ENCODE measurements at places on chromosomes 2 and 18. TPM values are rescaled to one million over a fixed set of nuclear protein-coding genes. Genes with fewer than 3 reads are reported as not detected.

- no peak for DNase-seq
- peaks cover 7% of the 10 kb centered on the region for H3K36me3 ChIP-seq
- no peak overlapping the region for H3K27ac ChIP-seq
- peaks cover 18% of the 10 kb centered on the region for H3K4me1 ChIP-seq
- H3K27me3 ChIP-seq, result no peaks in the 10 kb centered on the region
Measured at GRCh38 chr18:12516049-12516630, 108.4 kb downstream of the PRELID3A start.

- DNase-seq, result no peak
- no peaks in the 10 kb centered on the region for H3K36me3 ChIP-seq
- no peak overlapping the region for H3K27ac ChIP-seq
Measured at GRCh38 chr2:174662859-174663258, 65.3 kb upstream of the WIPF1 start.

DNA sequence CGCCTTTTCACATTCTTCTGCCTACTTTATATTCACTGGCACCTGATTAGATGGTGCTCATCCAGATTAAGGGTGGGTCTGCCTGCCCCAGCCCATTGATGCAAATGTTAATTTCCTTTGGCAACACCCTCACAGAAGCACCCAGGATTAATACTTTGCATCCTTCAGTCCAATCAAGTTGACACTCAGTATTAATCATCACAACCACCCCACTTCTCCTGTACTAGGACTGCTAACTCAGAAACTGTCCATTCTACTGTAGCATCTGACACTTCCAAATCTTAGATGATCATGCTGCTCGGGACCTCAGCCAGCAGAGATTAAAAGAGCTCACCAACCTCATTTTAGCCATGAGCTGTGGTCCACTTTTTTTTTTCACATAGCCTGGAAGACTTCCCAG is 268.5 kb downstream of the SATB2 start:
- H3K27ac ChIP-seq, result no peak overlapping the region
- H3K27me3 ChIP-seq, result peaks cover 4% of the 10 kb centered on the region
- H3K4me3 ChIP-seq, result no peak overlapping the region
- no peak for DNase-seq

DNA sequence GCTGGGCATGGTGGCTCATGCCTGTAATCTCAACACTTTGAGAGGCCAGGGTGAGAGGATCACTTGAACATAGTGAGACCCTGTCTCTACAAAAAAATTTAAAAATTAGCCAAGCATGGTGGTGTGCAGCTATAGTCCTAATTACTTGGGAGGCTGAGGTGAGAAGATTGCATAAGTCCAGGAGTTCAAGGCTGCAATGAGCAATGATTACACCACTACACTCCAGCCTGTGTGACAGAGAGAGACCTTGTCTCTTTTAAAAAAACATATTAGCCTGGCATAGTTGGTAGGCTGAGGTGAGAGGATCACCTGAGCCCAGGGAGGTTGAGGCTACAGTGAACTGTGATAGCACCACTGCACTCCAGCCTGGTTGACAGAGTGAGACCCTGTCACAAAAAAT is 13.7 kb downstream of the TRAPPC8 start:
- no peak overlapping the region for H3K4me3 ChIP-seq
- no peaks in the 10 kb centered on the region for H3K4me1 ChIP-seq

GRCh38 chr2:234643407-234643806 is 146.5 kb upstream of the ARL4C start:
- H3K4me1 ChIP-seq, result peaks cover 5% of the 10 kb centered on the region
- no peak for DNase-seq
- H3K36me3 ChIP-seq, result no peaks in the 10 kb centered on the region
- no peak overlapping the region for H3K4me3 ChIP-seq
- no peak overlapping the region for H3K27ac ChIP-seq

DNA sequence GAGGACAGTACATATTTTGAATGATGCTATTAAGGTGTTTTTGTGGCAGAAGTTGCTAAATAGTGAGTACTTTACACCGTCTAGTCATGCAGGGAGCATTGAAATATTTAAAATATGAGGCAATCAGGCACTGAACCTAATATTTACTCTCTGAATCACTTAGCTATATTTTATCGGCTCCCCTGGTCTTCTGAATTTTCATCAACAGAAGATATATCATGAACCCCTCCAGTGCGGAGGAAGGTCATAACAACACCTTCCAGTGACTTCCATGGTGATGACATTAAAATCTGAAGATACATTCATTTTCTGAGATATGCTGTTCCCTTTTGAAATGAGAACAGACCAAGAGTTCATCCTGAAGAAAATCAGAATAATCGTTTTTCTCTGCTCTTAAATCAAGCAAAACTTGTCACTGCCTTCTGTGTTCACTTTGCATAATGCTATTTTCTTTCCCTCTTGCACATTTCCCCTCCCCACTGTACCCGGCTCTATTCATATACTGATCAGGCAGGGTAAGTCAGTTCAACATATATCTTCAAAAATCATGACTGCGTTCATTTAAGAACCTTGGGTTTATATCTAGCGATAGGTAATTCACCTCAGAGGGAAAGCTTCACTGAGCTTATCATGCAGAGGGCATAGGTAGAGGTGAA is 729.9 kb upstream of the GYPC start:
- H3K36me3 ChIP-seq, result no peaks in the 10 kb centered on the region
- H3K27me3 ChIP-seq, result no peaks in the 10 kb centered on the region
- no peak overlapping the region for H3K27ac ChIP-seq
- no peaks in the 10 kb centered on the region for H3K4me1 ChIP-seq
- no peak for DNase-seq

Gene SFT2D3
- 12.5 TPM for total RNA-seq

- no peak for DNase-seq
- no peak overlapping the region for H3K27ac ChIP-seq
- no peaks in the 10 kb centered on the region for H3K4me1 ChIP-seq
- no peaks in the 10 kb centered on the region for H3K36me3 ChIP-seq
- no peak overlapping the region for H3K4me3 ChIP-seq
- H3K27me3 ChIP-seq, result no peaks in the 10 kb centered on the region
Measured at GRCh38 chr18:39564716-39565115, 1999.1 kb upstream of the CELF4 start.

DNA sequence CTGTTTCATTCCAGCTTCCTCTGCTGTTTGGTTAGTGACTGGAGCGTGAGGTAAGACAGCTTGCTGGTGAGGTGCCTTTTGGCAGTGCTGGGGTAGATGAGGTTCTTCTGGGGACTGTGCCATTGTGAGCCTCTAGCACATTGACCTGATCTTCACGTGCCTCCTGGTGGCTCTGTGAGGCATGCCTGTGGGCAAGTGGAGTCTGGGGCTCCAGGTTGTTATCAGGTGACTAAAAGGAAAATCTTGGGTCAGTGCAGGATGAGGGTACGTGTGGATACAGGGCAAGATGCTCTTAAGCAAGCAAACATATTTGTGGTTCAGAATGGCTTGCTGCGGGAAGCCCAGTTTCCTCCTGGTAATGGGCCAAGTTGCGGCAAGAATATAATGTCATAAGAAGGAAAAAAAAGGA is 75.4 kb downstream of the FHOD3 start:
- H3K27me3 ChIP-seq, result peaks cover 2% of the 10 kb centered on the region
- no peak overlapping the region for H3K27ac ChIP-seq
- no peaks in the 10 kb centered on the region for H3K36me3 ChIP-seq

DNA sequence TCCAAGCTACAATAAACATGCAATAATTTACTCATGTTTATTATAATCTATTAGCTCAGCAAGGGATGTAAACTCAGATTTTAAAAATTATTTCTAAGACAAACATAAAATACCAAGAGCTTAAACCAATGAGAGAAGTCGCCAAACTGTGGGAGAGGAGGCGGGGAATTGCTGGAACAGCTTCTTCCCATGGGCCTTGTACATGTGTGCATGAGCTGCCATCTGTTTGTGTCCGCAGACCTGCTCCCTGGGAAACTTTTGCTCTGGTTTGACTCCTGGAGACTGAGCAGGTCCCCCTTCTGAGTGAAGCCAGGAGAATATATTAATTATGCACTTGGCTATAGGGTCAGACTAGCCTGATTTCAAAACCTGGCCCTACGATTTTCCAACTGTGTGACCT is 655.9 kb upstream of the SOX11 start:
- peaks cover 5% of the 10 kb centered on the region for H3K4me1 ChIP-seq
- no peaks in the 10 kb centered on the region for H3K27me3 ChIP-seq
- no peak overlapping the region for H3K27ac ChIP-seq
- DNase-seq, result no peak
- no peak overlapping the region for H3K4me3 ChIP-seq
- no peaks in the 10 kb centered on the region for H3K36me3 ChIP-seq

Gene GPN1
- total RNA-seq, result 32.5 TPM

DNA sequence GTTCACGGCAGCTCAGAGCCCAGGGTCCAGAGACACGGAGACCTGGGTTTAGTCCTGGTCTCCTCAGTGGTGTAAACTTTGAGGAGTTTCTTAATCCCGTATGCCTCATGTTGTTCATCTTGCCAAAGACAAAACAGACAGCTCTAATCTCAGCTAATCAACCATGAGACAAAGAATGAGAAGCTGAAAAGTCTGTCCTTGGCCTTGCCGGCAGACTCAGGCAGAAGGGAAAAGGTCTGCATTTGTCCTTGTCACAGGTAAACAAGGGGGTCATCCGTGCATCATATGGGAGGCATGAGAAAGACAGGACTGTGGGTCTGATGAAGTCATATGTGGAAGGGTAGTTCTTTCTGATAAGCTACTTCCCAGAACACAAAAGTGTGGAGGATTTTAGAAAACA is 1.8 kb upstream of the ARMC9 start:
- no peak overlapping the region for H3K27ac ChIP-seq
- H3K36me3 ChIP-seq, result peaks cover 3% of the 10 kb centered on the region
- no peak for DNase-seq
- peaks cover 13% of the 10 kb centered on the region for H3K27me3 ChIP-seq
- H3K4me1 ChIP-seq, result peaks cover 17% of the 10 kb centered on the region

DNA sequence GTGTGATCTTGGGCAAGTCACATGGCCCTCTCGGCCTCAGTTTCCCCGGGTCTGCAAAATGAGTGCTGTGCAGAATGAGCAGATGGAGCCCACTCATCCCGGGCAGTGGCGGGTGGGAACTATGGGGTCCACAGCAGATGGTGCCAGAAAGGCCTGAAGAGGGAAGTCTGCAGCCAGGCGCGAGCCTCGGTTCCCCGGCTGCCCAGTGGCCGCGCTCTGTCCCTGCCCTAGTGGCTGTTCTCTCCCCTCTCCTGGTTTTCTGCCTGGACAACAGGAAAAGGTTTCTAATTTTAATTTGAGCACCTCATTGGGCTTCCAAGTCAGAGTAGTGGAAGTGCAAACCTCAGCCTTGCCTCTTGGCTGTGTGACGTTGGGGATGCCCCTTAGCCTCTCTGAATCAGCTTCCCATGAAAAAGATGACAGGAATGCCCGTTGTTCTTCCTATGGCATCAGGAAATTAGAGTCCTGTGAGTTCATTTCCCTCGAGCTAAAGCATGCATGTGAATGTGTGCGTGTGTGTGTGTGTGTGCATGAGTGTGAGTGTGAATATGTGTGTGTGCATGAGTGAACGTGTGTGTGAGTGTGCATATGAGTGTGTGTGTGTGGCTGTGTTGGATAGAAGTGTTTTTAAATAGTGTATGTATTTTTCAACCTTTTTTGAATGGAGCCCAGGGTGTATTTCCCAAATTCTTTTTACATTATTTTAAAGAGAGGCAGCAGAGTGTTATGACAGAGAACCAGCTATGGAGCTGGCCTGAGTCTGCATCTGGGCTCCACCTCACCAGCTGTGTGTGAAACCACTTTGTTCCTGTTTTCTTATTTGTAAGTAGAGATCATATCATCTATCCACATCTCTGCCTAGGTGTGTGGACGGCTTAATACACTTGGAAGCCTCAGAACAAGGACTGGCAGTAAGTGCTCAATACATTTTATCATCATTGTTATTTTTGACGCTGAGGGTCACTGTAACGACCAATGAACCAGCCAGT is 41.3 kb downstream of the RRM2 start:
- no peak overlapping the region for H3K27ac ChIP-seq
- H3K4me1 ChIP-seq, result peaks cover 36% of the 10 kb centered on the region
- H3K27me3 ChIP-seq, result no peaks in the 10 kb centered on the region
- no peak for DNase-seq

DNA sequence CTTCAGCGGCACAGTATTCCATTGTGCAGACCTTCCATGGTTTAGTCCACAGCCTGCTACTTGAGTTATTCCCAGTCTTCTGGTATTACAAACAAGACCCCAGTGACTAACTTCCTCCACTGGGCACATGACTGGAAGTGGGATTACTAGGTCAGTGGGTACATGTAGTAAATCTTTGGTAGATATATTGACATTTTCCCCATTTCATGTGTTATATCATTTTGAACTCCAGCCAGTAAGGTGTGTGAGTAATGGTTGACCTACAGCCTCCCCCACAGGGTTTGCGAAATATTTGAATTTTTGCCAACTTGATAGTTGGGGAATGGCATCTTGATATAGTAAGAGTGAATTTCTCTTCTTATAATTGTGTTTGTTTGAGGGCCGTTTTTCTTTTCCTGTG is 58.8 kb downstream of the RNF144A start:
- no peaks in the 10 kb centered on the region for H3K27me3 ChIP-seq
- H3K4me3 ChIP-seq, result no peak overlapping the region
- peaks cover 24% of the 10 kb centered on the region for H3K36me3 ChIP-seq
- no peak overlapping the region for H3K27ac ChIP-seq
- peaks cover 8% of the 10 kb centered on the region for H3K4me1 ChIP-seq

Gene EPHA4
- total RNA-seq, result 78.3 TPM

Gene LRP2
- total RNA-seq, result 12.7 TPM

Gene AMER3
- 10.9 TPM for total RNA-seq

Gene UCN
- total RNA-seq, result 0.74 TPM

Gene PLCD4
- 1.4 TPM for total RNA-seq

Gene EPB41L3
- total RNA-seq, result 58.1 TPM

DNA sequence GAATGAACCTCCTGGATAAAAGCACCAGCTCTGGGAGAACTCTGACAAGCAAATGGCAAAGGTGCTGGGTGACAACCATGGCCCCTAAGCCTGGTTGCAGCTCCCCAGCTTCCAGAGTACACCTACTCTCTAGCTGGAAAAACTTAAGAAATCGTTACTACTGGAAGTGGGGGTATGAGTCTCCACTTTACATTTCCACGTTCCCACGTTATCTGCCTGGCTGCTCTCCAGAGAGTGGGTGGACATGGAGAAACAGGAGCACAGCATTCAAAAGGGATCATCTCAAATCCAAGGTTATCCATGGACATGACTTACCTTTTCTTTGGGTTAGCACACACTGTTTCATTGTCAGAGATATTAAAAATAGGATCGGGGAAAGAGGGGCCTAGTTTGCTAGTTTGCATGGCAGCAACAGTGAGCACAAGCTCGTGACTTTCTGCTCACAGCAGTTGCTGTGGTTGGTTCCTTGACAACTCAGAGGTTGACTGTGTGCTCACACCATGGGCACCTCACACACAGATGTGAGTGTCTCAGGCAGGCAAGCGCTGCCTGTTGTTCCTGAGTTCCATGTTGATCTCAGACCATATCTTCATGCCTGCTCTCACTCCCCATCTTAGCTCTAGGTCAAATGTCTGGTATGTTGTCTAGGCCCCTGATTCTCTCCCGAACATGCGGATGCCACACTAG is 32.5 kb downstream of the PTPN18 start:
- peaks cover 12% of the 10 kb centered on the region for H3K4me1 ChIP-seq
- H3K4me3 ChIP-seq, result no peak overlapping the region
- peaks cover 11% of the 10 kb centered on the region for H3K27me3 ChIP-seq
- H3K27ac ChIP-seq, result no peak overlapping the region
- DNase-seq, result no peak
- no peaks in the 10 kb centered on the region for H3K36me3 ChIP-seq

Gene MOGAT1
- 0.45 TPM for total RNA-seq

- no peak overlapping the region for H3K27ac ChIP-seq
- peaks cover 5% of the 10 kb centered on the region for H3K4me1 ChIP-seq
- DNase-seq, result no peak
- H3K36me3 ChIP-seq, result peaks cover 12% of the 10 kb centered on the region
- H3K27me3 ChIP-seq, result no peaks in the 10 kb centered on the region
- H3K4me3 ChIP-seq, result no peak overlapping the region
Measured at GRCh38 chr2:157777427-157777826, 98.7 kb downstream of the ACVR1 start.

- H3K4me1 ChIP-seq, result peaks cover 18% of the 10 kb centered on the region
- no peak for DNase-seq
- peaks cover 4% of the 10 kb centered on the region for H3K36me3 ChIP-seq
- no peaks in the 10 kb centered on the region for H3K27me3 ChIP-seq
Measured at GRCh38 chr2:46364797-46365457, 67.7 kb downstream of the EPAS1 start.

Gene GPR155
- total RNA-seq, result 6.2 TPM
